HuH-7.5 (cell line): ENCODE measurements at places on chromosomes 11 and 22.

DNA sequence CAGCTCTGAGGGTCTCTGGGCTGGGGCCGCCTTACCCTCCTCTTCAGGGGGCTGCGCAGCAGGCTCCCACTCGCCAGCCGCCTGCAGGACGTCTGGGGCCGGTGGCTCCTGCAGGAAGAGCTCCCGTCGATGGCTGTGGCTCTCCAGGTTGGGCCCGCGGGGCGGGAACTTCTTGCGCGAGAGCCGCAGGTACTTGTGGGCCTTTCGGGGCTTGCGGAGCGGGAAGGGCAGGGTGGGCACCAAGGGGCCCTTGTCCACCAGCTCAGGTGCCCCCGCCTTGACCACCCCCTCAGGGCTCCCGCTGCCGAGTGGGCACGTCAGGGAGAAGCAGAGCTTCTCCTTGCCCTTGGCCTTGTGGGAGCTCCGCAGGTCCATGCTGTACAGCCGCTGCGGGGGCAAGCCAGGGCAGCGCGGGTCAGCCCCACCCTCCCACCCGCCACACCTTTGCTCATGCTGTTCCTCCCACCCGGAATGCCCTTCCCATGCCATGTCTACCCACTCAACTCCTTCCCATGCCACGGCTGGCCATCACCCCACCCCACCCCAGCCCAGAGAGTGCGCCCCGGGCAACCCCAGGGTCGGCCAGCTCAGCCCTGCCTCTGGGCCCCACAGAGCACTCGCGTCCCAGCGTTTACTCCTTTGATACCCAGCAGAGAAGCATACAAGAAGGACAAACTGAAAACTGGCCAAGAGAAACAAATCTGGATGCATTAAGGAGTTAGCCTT lies 18.0 kb downstream of the CBX7 start:
- DNase-seq: no peak

DNA sequence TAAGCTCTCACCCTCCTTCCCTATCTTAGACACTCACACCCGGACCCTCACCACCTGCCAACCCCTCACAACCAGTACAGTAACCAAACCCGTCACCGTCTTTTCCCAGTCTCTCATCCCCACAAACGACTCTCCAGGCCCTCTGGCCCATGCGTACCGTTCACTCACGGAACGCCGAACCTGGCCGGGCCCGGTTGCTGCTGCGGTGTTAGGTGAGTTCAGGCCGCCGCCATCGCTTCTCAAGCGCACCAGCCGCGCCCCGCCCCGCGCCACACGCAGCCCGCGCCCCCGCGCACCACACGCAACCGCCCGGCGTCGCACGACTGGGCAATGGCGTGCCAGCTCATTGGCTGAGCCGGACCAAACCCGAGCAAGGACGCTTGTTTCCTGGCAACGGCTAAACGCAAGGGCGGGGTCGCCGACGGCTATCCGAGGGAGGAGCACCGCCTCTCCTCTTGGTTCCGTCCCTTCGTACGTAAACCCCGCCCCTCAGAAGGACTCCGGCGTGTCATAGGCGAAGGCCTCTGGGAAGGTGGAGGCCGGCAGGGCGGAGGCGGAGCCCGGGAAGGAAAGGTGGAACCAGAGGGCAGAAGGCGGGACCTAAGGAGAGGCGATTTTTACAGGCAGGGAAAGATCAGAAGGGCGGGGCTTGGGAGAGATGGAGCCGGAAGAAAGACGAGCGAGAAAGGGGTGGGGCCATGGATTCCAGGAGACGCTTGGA lies at the start of gene FHIP1B:
FHIP1B (minus strand) TSS at position 250 of the 721 bp plus-strand sequence. CDS start 10,120 bp downstream, outside the sequence.
- DNase-seq: peak; percentile 79

- DNase-seq: no peak
Measured at GRCh38 chr11:118705111-118705741, 25.8 kb upstream of the TREH start.

- DNase-seq: no peak
Measured at GRCh38 chr11:15745266-15745665, 611.1 kb downstream of the SOX6 start.

DNA sequence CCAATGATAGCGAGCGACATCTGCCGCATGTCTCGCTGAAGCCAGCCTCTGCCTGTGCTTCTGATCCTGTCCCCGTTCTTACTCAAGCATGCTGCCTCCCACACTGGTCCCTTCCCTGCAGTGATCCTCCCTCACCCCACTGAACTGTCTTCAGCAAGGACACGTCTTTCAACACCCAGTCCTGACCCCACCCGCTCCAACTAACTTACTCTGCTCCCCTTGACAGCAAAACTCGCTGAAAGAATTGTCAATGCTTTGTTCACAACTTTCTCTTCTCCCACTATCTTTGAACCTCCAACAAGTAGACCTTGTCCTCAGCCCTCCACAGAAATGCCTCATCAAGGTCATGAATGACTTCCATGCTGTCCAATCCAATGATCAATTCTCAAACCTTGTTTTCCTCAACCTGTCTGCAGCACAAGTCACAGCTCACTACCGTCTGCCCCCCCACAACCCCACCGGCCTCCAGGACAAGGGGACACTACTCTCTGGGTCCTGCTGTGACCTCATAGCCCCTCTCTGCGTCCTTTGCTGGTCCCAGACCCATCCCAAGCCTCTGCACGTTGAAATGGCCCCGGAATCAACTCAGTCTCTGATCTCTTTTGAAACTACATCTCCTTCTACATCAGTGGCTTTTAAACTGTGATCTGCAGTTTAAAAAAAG lies 108.0 kb downstream of the MICAL3 start:
- DNase-seq: no peak

DNA sequence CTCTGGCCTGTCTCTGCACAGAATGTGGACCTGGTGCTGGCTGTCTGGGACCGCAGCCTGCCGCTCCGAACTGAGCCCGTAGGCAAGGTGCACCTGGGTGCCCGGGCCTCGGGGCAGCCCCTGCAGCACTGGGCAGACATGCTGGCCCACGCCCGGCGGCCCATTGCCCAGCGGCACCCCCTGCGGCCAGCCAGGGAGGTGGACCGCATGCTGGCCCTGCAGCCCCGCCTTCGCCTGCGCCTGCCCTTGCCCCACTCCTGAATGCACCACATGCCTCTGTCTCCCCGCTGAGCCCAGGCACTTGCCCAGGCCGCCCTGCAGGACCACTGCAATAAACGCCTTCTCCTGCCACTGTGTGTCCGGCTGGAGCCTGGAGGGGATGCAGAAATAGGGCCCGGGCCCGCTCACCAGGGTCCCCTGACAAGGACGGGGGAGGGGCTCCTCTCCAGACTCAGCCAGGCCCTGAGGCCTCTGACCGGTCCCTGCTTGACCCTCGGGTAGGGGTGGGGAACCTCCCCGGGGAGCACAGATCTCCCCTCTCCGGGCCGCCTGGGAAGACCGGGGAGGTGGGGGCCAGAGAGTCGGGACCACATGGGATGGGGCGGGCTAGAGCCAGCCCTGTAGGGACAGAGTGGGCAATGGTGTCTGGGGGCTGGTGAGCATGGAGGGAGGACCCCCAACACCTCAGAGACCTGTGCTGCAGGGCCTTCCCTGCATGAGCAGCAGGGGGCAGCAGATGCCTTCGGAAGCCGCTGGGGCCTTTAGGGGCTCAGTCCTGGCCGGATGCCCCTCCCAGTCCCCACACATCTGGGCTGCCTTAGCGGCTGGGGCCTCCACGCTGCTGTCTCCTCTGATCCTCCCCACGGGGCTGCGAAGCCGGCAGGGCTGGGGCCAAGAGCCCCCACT lies 1.4 kb upstream of the TNNI2 start:
- peak; percentile 83 for DNase-seq

DNA sequence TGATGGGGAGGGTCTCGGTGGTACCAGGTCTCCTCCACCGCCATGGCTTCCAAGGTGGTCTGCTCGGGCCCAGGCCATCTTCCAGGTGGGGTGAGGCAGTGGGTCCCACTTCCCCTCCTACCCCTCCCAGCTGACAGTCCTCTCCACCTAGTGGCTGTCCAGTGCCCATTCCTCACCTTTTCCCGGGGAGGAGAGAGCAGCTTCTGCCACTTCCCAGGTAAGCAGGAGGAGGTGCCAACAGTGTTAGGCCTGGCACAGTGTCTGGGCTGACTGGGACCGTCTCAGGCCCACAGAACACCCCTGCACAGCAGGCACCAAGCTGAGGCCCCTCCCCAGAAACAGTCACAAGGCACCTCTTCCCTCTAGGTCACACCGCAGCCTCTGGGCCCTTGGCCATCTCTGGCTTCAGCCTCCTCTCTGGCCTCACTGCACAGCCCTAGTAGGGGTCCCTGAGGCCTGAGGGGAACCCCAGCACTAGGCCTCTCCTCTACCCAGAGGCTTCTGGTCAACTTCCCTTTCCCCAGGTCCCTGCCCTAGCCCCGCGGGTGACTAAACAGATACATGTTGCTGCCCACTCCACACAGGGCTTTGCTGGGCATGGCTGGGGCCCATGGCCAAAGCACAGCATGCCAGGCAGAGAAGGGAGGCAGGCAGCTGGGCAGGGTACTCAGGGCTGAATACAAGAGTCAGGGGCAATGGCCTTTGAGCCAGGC lies 2.3 kb upstream of the ANKRD13D start:
- no peak for DNase-seq

DNA sequence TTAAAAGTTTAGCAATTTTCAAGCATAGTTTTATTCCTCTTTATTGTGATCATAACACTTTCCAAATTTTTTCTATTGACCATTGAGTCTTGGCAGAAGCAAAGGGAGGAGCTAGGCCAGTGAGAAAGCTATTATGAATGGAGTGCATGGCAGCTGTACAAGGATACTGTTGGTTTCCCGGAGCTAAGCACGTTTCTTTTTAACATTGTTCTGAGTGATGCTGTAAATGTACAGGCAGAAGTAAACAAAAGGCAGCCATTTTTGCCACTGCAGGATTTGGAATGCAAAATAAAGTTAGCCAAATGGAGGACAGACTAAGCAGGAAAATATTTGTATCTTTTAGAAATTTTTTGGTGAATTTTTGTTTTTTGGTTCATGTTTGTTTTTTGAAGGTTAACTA lies 16.2 kb downstream of the CBL start:
- DNase-seq: no peak

DNA sequence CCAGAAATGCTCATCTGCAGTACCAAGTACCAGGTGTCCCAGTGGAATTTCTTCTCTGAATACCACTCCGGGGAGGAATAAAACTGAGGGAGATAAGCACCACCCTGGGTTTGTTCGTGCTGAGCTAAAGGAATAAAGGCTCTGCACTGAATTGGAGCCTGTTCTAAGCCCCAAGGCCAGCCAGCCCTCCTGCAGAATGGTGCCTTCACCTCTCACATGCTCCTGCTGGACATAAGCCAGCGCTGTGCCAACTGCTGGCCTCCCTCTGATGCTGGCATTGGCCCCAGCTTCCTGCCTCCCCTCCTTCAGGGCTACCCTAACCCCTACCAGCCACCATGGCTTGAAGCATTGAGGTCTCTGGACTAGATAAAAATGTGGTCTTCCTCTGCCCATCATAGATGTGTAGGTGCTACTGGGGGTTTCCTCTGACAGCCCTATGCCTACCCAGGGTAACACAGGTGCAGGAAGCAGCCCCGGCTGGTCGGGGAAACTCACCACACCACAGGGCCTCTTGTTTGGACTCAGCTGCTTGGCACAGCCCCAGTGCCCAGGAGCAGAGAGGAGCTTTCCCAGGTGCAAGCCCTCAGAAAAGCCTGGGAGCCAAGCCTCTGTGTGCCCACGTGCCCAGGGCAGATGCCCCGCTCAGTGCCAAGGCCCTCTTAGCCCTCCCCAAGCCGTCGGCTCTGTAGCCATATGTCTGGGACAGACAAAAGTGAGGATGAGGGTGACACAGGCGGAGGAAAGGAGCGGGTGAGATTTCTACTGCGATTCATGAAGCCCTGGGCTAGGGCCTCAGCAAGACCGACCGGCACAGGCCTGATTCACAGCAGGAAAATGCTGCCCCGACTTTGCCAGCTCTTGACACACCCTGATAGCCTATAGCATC lies 34.1 kb upstream of the JAM3 start:
- DNase-seq: no peak

DNA sequence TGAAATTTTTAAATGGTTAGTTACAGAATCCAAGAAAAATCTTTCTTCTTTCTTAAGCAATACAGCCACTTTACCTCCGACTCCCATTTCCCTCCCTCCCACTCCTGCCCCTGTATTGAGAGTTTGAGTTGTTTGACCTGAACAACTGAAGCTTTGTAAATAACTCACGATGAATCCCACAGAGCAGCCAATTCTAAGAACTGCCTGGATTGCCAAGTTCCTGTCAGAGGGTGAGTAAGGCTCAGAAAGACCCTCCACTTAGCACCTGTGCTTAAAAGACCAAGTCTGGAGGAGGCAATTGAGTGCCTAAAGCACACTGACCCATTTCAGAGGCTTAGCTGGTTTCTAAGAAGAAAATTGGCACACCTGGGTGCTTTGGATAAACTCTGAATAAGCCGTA lies 158.5 kb downstream of the MSANTD4 start:
- DNase-seq: no peak

- DNase-seq: no peak
Measured at GRCh38 chr11:95095858-95096587, 6.4 kb downstream of the ENDOD1 start.

- no peak for DNase-seq
Measured at GRCh38 chr11:23404225-23405160, 544.2 kb upstream of the CCDC179 start.

DNA sequence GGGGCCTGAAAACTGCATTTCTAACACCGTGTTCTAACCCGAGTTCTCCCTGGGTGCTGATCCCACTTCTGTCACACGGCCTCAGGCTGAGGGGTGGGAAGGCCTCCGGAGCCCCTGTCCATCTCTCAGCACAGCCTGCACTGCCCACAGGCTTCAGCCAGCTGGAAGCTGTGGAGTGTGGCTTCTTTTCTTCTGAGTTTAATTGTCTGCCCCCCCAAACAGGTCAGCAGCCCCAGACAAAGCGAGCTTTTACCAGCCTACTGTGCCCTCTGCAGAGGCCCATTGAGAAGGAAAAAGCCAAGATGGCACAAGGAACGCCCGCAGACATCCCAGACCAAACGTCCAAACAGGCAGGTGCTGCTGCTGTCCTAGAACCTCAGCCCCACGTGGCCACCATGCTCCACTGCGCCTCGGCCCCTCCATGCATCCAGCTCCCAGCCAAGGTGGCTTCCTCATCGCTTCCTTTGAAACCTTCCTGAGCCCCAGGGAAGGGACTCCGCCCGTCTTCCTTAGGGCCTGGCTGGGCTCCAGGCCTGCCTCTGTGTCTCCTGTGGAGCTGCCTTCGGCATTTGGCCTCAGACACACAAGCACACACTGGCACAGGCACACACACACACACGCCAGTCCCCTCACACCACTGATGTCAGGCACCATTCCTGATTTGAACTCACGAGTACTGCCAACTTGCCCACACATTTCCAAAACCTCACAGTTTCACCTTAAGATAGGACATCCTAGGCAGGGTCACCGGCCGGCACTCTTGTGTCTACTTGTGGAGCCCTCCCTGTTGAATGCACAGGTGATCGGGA lies 1.7 kb downstream of the MOB2 start:
- no peak for DNase-seq

DNA sequence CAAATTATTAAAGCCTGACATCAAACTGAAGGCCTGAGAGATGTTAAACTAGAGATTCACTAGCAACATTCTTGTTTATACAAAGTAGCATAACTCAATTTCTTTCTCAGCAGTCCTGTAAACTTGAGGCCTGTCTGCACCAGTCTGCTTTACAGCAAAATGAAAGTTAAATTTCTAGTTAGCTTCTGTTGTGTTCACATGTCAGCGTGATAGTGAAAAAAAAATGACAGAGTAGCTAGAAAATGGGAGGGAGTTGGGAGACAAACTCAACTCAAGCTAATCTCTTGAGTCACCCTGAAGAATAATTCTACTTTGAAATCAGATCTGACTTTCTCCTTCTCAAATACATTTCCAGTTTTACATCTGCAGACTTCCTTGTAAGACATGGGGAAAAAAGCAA lies 6.5 kb downstream of the RBFOX2 start:
- DNase-seq: no peak
